ENCODE measurements at places on chromosomes 2 and 18.

DNA sequence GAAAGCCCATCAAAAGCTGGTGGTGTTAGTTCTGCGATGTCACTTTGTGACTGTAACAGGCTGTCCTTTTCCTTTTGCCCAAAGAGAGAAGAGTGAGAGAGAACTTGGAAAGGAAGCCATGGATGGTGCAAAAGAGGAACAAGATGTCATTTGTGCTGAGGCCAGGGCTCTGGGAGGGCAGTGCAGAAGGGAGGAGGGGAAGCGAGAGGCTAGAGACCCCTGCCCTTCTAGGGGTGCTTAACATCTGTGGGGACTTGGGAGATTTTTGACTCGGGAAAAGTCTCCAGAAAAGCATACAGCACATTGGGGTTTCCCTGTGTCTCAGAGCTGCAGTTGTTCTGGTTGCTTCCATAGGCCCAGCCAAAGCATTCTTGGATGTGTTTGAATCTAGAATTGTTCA lies 49.6 kb downstream of the ZBTB7C start:
- DNase-seq, result no peak

DNA sequence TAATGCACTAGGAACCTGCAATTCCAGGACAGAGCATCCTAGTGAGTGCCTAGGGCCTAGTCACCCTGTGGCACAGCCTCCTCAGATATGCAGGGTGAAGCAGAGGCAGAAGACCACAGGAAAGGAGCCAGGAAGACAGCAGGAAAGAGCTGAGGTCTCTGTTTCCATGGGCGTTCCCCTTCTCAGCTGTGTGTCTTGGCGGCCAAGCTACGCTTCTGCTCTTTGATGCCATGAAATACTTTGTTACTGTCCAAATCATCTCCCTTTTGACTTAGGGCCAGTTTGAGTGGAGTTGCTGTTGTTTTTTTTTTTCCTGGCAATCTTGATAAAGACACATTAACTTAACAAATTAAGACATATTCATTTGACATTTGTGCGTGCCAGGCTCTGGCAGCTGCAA lies 67.3 kb downstream of the APOB start:
- no peak for DNase-seq

GRCh38 chr2:145022666-145023333 lies 502.9 kb upstream of the ZEB2 start:
- DNase-seq, result no peak

DNA sequence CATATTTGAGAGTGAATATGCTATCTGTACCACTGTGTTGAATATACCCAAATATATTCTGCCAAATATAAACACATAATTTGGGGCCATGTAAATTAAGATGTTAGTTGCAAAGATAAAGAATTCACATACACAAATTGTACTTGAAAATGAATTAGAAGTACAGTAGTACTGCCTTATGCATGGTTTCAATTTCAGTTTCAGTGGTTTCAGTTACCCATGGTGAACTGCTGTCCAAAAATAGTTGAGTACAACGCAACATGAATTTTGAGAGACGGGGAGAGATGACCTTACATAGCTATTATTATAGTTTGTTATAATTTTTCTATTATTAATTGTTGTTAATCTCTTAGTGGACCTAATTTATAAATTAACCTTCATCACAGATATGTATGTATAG lies 1313.0 kb upstream of the FAM98A start:
- DNase-seq, result no peak

DNA sequence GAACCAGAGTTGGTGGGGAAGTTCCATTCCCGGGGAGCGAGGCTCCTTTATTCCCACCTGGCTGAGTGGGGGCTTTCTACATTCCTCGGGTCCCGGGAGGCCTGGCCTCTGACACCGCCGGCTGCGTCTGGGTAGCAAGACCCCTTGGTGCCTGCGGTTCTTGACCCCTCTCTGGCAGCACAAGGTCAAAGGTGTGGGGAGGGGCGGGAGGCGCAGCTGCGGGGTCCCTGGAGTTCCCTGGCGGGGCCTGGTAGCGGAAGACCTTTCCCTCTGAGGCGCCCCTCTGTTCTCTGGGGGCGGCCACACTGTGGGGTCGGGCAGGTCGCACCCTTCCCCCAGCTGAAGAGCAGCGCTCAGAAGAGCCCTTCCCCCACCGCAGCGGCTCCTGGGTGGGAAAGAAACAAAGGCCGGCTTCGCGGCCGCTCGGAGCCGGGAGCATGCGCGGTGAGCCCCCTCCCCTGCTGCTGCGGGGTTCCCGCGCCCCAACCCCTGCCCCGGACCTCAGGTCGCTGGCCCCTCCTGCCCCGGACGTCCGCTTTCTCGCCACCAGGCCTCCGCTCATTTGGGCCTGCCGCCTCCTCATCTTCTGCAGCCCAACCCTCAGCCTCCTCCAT lies 146.3 kb downstream of the ANKRD44 start:
- no peak for DNase-seq

- no peak for DNase-seq
Measured at GRCh38 chr18:1505856-1506255, 601.2 kb downstream of the ADCYAP1 start.

DNA sequence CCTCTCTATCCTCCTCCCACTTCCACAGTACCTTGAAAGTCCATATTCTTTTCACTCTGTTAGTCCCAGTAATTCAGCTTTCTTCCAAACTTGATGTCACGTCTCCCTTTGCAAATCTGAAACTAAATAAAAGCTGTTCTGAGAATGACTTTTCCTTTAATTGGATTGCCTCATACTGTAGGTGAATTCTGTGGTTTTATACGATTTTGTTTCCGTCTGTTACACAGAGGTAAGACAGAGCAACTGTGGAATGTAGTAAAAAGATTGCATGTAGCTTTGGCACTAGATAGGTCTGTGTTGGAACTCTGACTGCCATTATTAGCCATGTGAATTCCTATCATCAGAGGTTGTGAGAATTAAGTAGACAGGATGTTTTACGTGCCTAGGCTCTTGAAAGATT lies 25.9 kb downstream of the MALT1 start:
- DNase-seq, result no peak

GRCh38 chr2:240070907-240071306 lies 17.6 kb upstream of the OR6B3 start:
- no peak for DNase-seq

DNA sequence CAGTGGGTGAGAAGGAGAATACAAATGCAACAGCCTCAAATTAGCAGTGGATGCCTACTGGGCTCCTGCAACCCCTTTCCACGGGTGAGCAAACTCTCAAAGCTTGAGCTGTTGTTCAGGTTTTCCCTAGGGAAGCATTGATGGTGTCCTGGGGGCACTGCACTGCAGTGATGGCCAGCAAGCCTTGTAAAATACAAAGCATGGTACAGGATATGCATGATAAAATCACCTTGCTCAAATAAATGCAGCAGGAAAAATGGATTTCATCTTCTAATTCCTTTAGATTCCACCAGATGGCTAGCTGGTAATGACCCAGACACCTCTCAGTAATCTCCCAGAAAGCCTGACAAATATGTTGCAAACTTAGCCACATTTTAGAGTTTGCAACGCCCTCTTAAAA lies 698.2 kb downstream of the TRIB2 start:
- DNase-seq, result no peak

DNA sequence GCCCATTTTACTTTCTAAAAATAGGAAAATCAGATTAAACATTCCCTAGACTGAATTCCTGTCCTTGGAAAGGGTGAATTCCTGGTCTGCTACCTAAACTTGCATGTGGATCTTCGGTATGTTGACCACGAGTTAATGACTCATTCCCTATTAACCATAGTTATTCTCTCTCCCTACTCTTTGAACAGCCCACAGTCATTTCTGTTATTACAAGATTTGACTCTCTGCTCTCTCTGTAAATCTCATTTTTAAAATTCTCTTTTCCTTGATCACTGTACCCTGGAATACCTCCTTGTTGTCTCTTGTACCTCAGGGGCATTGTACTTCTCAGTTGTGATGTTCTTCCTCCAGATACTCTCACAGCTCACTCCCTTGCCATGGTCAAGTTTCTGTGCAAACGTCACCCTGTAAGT lies 92.0 kb upstream of the GULP1 start:
- DNase-seq, result no peak

DNA sequence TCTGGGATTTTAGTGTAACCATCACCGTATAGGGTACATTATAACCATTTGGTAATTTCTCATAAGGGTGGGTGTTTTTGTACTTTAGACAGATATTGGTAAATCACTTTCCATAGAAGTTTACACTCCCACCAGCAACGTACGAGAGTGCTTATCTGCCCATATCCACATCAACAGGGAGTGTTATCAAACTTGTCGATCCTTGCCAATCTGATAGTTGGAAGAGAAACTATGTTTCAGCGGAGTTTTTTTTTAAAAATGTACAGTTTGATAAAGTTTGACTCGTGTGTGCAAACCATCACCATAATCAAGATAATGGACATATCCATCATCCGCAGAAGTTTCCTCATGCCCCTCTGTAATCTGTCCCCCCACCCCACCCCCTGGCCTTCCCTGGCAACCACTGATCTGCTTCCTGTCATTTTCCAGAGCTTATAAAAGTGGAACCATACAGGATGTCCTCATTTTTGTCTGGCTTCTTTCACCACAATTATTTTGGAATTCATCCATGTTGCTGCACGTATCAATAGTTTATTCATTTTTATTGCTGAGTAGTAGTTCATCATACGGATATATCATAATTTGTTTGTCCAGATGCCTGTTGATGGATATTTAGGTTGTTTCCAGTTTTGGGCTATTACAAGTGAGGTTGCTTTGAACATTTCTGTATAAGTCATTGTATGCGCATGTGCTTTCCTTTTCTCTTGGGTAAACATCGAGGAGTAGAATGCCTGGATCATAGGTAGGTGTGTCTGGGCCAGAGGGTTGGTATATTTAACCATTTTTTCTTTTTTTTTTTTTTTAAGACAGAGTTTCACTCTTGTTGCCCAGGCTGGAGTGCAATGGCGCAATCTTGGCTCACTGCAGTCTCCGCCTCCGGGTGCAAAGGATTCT lies 18.6 kb downstream of the GLI2 start:
- no peak for DNase-seq

GRCh38 chr2:239230318-239231052 lies 170.3 kb downstream of the HDAC4 start:
- DNase-seq, result no peak

DNA sequence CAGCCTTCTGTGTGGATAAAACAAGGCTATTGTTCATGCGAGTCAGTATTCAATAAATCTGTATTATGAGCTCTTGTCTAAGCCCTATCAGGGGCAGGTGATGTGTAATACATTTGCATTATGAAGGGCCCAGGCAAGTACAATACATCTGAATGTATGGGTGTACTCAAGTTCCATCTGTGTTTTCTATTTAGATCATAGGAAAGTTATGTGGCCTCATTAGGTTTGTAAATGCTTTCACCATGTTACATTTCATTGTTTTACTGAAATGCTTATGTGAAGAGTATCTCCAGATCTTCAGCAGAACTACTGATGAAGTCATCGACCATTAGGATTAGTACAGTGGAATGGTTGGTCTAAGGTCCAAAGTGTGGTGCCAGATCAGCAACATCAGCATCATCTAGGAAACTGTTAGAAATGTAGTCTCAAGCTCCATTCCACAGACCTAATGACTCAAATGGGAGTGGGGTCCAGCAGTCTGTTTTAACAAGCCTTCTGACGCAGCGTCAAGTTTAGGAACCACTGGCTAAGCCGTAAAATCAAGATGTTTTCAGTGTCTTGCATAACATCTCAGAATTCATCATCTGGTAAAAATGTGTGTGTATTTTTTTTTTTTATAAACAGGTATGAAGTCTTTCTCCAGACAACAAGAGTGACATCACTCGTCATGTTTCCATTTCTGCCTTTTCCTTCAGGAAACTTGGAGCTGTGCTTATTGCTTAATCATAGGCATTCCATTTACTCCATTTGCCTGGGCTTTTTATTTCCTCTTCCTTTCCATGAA lies 80.5 kb downstream of the LYPD6 start:
- no peak for DNase-seq

GRCh38 chr2:113202305-113203216 lies 28.8 kb downstream of the PSD4 start:
- no peak for DNase-seq

DNA sequence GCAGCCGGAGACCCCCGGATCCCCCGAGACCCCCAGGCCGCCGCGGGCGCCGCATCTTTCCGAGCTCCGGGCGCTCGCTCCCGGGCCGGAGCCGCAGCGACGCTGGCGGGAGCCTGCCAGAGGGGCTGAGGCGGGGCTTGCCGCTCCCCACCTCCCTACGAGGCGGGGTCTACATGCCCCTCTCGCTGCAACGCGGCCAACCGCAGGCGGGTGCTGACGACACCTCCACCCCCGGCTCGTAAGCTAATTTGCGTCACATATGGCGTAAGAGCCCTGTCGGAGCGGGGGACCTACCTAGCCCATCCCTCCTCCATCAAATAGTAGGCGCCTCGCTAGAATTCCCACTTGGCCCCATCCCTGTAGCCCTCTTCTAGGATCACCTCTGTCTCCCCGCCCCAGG lies at the start of gene PTPRN:
Gene PTPRN (minus strand): TSS at position 124 of the 400 bp plus-strand sequence. CDS start 69 bp downstream, at position 55.
- DNase-seq, result no peak

- DNase-seq, result no peak
Measured at GRCh38 chr2:118710481-118710880, 137.0 kb downstream of the EN1 start.

GRCh38 chr18:12283666-12284065 lies 24.4 kb upstream of the TUBB6 start:
- DNase-seq, result no peak

DNA sequence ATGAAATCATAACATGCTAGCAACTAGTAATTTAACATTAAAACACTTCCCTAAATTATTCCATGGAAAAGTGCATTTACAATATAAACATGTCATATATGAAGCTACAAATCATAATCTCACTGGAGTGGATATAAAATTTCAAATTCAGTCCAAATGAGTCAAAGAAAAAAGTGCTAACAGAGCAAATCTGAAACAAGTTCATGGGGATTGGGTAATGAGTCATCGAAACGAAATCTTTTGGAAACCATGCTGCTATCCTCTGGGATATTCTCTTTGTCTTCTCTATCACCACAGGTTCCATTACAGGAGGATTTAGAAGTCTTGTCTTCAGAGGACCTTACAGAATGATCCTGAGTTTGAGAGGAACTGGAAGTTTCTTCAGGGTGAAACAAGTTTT lies 34.1 kb downstream of the STK17B start:
- no peak for DNase-seq

DNA sequence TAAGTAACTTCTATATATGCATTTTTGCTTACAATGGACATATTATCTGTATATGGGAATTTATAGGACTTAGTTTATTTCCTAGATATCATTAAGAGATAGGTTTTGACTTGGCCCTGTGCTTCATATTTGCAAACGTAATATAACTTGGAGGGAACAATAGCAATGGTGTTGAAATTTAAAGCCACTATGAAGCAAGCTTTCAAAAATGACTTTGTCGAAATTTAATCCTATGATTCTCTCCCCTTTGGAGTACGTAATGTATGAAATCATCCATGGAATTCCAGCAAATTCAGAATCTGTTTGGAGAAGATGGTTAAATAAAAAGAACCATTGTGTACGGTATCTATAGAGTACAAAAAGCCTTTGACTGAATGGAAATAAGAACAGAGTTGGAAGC lies 486.3 kb downstream of the ARHGAP15 start:
- no peak for DNase-seq

Measured in Right ventricle myocardium inferior (tissue), 1 donor.